AG10803 (cell line): ENCODE measurements at places on chromosomes 4 and X.

DNA sequence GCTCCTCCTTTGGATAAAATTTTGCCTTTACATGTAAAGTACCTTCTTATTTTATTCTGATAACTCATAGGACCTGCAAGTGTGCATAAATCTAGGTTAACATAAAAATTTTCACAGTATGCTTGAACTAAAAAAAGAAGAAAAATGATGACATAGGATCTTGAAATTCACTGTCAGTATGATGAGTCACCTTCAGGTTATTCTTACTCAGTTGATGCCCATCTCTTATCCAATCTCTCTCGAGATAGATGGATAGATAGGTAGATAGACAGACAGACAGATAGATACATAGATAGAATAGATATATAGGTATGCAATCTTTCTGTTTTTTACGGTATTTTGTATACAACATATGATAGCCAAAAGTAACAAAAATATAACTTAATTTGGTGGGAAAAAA, 485.5 kb downstream of the NAF1 start:
- DNase-seq: no peak

GRCh38 chr4:173682609-173683008, 152.6 kb upstream of the HAND2 start:
- DNase-seq: no peak

DNA sequence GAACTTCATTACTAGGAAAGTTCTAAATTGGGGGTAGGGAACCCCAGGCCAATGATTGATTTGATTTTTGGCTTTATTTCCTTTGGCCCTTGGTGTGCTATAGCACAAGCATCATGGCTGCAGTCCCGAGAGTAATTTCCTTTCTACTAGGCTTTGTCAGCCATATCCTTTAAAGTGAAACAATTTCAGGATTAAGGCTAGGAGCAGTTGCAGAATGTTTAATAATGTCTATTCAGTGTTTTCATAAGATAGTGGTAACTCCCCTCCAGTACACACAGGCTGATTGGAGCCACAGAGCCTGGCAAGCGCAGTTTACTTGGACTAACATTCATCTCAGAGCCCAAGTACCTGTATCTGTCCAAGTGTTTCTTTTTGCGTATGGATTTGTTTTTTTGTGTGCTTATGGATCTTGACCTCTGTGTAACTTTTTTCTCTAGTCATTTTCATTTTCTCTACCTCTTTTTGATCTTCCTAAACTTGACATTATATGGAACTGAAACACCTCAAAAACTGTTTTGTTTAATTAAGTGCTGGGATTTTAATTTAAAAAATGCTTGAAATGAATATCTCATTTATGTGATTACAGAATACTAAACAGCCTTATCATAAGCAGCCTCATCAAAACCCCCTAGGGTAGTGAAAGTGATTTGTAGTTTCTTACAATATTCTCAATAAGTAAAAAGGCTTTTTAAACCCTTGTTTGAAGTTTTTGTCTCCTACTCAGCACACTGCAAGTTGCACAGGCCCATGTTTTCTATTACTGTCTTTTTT, 7.5 kb downstream of the STIM2 start:
- DNase-seq: no peak

DNA sequence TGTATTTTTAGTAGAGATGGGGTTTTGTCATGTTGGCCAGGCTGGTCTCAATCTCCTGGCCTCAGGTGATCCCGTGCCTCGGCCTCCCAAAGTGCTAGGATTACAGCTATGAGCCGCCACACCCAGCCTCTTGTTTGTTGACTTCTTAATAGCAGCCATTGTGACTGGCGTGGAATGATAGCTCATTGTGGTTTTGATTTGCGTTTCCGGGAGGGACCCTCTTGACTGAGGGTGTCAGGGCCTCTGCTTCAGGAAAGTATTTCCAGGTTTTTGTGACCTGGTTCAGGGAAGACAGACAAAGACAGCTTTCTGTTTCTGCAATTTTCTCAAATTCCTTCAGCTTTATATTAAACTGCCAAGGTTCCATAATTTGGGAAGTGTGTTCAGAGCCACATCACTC, 15.1 kb downstream of the CSF2RA start:
- no peak for DNase-seq

GRCh38 chrX:46837558-46838485, 979 bp downstream of the RP2 start:
- no peak for DNase-seq

DNA sequence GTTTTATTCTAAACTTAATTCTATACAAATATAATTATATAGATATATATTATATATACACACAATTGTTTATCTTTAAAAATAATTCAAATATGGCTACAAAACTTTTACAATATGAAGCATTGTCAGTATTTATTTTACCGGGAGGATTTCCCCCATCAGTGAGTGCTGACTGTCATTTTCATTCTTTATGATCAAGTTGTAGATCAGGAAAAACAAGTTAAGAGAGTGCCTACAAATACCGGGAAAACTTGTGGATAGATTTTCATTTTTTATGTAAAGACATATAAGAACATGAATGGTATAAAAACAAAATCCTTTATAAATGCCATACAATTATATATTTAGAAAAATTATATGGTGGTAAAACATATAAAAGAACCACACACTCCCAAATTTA, 37.8 kb downstream of the CLCN3 start:
- DNase-seq: no peak

- peak; percentile 50 for DNase-seq
These were observed 558.2 kb upstream of the DIPK2B start for GRCh38 chrX:45758738-45759397.

GRCh38 chr4:61202638-61203435, 2.7 kb downstream of the ADGRL3 start:
- DNase-seq: no peak

GRCh38 chrX:13380211-13380610, 60.4 kb upstream of the ATXN3L start:
- peak; percentile 71 for DNase-seq

DNA sequence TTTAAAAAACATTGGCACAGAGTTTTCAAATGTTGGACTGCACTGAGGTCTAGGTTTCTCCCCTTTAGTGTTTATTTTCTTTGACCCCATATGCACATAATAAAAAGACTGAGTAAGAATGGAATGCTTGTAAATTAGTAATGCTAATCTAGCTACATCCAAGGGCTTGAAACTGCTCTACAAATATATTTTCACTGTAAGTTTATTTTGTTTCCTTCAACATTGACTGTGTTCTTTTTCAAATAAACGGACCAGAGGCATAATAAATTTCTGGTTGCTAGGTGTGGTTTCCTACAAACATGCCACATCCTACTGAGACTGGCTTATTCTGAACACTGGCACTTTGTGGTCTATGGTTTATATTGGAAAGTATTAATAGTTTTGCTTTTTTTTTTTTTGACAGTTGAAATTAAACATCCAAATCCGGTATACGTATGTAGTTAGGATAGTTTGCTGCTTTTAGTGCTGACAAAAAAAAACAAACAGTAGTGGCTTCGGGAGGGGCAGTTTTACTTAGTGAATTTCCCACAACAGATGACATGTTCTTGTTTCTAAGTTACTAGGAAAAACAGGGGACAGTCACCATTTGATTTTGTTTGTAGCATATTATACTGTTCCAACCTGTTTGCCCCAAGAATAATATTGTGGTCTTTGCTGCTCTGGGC, 13.2 kb downstream of the CA5B start:
- peak; percentile 60 for DNase-seq

DNA sequence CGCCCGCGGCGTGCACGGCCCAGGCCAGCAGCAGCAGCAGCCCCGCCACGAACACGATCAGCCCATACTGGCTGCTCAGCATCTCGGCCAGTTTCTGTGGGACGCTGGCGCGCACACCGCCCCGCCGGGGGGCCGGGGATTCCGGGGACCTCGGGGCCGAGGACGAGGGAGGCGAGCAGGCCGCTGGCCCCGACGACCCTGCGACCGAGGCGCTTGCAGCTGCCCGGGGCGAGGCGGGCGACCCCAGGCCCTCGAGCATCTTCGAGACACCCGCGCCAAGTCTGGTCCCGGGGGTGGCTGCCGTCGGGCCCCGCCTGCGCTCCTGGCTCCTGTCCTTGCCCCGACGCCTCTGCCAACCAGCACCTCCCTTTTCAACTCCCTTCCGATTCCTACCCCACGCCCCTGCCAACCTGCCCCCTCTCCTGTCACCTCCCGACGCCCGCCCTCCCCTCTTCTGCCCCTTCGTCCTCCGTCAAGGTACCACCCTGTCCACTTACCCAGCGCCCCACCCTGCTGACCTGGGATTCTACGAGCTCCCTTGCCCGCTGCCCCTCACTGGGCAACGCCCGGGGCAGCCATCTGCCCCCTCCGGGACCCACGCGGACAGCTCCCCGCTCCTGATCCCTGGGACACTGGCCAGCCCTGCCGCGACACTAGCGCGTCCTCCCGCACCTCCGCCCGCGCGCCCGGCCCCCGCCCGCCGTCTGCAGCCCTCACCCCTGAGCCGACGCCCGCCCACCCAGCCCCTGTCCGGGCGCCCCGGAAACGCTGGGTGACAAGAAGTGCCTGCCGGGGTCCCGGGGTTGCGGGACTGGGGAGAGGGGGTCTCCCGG, at the start of gene OTOP1:
Gene OTOP1, minus strand, starts transcription at position 324 of the 833 bp plus-strand sequence. Its CDS starts 65 bp downstream, at position 259.
- no peak for DNase-seq

DNA sequence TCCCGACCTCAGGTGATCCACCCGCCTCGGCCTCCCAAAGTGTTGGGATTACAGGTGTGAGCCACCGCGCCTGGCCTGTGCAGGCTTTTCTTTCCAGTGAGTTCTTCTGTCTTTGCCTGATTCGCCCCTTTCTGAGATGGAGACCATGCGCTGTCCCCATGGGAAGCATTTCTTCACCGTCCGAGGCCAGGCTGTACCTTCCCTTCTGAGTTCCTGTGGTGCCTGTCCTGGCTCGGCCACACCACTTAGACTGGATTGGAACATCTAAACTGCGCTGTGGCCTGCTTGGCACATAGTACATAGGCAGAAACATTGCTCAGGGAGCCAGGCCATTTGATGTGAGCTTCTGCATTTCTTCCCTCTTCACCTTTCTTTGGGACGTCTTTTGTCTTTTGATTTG, 23.7 kb downstream of the FAM193A start:
- DNase-seq: no peak

DNA sequence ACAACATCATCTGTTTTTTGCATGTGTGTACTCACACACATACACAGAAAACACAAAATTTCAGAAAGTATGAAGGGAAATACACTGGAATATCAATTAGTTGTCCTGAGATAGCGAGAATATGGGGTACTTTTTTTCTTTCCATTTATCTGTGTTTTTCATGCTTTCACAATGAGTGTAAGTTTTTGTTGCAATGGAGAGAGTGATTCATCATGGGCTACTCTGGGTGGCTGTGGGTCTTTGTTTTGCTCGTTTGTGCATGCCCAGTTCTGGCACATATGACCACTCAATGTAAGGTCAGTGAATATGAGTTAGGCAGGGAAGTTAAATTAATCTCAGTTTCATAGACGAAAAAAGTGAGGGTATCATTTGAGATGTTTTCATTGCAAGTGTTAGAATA, 26.9 kb downstream of the XK start:
- no peak for DNase-seq

DNA sequence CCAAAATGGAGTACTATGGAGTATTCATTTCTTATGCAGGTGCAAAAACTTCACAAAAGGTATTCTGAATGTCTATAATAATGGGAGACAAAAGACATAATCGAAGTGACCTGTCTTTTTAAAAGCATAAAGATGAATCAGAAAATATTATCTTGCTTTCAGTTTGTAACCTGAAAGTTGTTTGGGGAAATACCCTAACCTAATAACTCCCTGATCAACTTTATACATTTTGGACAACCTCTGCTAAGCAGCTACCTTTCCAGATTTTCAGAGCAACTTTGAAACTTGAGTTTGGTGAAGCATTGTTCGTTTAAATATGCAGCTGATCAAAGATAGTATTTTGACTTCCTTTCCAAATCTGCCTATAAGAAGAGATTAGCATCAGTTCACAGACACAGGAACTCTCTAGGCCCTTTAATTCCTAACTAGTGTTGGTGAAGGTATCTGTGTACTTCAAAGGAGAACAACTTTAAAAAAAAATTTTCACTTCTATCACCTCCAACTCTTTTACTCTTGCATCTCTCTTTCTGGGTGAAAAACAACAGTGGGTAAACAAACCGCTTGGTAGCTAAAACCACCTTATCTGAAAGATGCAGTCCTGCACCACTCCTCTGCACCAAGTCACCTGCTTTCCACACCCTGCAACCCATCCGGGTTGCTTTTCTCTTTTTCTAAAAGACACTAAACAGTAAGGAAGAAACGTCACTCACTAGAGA, 26.5 kb downstream of the CD40LG start:
- no peak for DNase-seq

DNA sequence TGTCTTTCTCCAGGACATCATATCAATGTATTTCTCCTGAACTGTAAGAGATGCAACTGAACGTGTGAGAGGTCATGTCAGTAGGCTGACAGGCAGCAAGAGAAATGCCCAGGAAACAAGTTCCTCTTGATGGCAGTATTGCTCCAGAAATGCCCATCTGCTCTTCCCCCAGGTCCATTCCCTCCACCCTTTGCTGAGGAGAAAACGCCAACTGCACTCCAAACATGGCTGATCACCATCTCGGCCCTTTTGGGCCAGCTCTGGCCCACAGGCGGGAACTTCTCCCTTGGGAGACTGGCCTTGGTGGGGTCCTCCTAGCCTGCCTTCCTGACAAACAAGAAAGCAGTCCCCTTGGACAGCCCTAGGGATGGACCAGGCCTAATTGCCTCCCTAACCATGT, 276.5 kb upstream of the AGTR2 start:
- no peak for DNase-seq

GRCh38 chr4:124304941-124305340, 407.6 kb downstream of the ANKRD50 start:
- DNase-seq: peak; percentile 8

DNA sequence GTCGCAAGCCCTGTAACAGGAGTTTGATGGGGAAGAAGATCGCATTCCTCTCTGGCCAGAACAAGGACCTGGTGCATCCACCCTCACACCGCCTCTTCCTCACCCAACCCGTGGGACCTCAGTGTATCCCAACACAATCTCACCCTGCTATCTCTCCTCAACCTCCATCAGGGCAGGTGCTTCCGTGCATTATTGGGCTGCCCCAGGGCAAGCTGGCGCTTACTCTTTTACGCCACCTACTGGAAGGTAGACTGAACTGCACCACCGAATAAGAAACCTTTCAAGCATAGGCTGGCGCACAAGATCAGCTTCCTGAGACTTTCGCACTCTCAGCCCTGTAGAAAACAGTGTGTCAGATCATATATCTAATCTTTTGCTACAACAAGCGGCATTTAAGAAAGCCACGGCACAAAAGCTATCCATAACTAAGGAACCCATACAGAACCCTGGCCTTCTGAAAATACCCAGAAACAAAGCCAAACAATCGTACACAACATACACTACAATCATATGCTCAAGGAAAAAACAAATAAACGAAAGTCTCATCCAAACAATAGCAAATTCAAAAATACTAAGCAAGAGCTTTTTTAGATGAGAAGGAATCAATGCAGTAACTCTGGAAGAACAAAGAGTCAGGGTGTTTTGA, 209.3 kb downstream of the UGT8 start:
- DNase-seq: peak; percentile 12
